ENCODE measurements at places on chromosomes 1 and 21.
A peak's percentile ranks its signal among the peaks of the same experiment; 100 is the strongest.

DNA sequence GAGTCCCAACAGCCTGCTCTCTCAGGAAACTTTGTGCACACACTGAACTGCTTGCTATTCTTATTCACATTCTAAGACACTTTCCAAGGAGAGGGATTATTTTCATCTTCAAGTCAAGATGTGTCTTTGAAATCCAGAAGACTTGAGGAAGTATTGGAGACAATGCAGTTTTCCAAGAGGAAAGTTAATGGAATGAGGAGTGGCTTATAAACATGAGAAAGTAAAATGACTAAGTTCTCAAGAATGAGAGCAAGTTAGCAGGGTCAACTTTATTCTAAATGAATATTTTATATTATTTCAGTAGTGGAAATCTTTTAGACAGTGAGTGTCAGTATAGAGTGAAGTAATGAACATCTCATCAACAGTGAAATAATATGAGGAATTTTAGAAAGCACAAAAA, 1239.3 kb downstream of the MRPL39 start:
- no peak for DNase-seq

- no peak for DNase-seq
Observed at GRCh38 chr1:53334312-53334711, 6.4 kb upstream of the LRP8 start.

DNA sequence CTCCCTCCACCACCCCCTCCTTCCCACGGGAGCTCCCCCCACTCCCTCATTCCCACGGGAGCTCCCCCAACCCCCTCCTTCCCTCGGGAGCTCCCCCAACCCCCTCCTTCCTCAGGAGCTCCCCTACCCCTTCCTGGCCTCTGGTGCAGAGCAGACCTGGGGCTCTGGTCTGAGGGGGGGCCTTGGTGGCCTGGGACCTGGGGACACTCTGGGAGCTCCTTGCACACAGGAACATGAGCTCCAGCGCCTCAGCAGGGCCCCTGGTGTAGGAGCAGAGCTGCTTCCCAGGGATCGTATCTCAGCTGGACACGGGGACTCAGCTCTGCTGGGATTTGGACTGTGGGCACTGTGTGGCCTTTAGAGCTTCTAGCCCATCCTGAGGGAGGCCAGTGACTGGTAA, 19.7 kb upstream of the PRSS38 start:
- no peak for DNase-seq

GRCh38 chr1:105437847-105438246, 1618.6 kb upstream of the PRMT6 start:
- DNase-seq = no peak

DNA sequence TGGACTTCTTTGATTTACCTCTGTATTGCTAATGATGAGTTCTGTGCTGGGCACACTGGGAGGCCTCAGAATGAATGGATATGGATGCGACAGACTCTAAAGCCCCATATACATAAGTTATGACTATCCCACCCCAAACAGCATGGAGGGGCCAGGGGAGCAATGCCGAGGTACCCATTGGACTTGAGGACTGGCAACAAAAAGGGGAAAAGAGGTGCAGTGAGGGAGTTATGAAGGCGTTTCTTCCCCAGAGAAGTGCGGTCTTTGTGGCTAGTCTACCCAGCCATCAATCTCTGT, 15.2 kb upstream of the CDCA8 start:
- DNase-seq = no peak

GRCh38 chr1:23376890-23377811, 7.5 kb upstream of the ZNF436 start:
- peak; percentile 39 for DNase-seq

- no peak for DNase-seq
Observed at GRCh38 chr1:66729523-66729922, 22.7 kb upstream of the DYNLT5 start.

DNA sequence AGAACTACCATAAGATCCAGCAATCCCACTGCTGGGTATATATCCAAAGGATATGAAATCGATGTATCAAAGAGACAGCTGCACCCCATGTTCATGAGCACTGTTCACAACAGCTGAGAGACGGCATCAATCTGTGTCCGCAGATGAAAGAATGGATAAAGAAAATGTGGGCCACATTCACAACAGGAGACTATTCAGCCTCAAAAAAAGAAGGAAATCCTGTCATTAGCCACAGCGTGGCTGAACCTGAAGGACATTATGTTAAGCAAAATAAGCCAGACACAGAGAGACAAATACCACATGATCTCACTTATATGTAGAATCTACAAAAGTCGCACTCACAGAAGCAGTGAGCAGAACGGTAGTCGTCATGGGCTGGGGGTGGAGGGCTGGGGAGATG, 99.2 kb upstream of the IFFO2 start:
- no peak for DNase-seq

GRCh38 chr1:12528021-12528852, 89.8 kb downstream of the DHRS3 start:
- peak; percentile 76 for DNase-seq

DNA sequence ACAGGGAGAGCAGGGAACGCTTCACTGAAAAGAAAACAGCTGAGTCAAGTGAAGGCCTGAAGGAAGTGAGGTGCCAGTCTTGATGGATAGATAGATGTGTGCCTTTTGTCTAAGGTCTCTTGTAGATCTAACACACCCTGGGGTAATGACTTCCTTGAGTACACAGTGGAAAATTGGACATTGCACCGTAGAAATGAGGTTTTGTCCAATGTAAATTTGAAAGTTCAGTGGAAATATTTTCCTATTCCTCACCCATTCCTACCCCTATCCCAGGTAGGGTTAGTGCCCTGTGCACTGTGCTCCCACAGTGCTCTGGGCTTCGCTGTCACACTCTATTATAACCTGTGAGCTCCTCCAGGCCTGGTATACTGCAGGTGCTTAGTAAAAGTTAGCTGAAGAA, 24.3 kb downstream of the ZMYND12 start:
- DNase-seq = no peak

DNA sequence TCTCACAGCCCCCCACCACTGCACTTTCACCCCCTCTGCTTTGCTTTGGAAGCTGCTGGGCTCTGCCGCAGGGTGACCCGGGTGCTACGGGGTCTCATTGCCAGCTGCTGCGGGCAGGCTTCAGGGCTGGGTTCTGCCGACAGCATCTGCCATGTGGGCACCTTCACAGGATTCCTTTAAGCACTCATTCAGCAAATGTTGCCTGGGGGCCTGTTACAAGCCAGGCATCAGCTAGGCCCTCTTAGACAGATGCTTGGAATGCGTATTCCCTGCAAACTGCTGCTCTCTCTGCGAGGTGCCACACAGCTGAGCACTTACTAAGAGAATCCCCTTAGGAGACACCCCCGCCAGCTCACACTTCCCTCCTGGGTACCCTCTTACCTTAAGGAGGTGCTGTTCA, 29.2 kb downstream of the COL16A1 start:
- no peak for DNase-seq

DNA sequence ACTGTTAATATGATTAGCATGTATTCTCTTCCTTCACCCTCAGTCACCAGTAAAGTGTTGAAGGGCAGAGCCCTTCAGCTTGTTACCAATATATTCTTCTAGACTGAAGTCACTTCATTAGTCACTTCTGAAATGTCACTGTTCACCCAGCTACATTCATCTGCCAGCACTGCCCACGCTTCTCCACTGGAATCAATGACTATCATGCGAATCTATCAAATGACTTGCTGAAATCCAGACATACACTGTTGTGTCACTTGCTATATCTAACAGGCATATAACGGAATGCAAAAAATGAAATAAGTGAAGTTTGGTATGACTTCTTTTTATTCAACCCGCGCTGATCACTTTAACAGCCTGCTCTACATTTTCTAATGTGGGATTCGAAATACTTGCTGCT, 16.1 kb downstream of the FH start:
- no peak for DNase-seq

GRCh38 chr1:30345491-30346130, 377.8 kb downstream of the MATN1 start:
- DNase-seq = no peak

DNA sequence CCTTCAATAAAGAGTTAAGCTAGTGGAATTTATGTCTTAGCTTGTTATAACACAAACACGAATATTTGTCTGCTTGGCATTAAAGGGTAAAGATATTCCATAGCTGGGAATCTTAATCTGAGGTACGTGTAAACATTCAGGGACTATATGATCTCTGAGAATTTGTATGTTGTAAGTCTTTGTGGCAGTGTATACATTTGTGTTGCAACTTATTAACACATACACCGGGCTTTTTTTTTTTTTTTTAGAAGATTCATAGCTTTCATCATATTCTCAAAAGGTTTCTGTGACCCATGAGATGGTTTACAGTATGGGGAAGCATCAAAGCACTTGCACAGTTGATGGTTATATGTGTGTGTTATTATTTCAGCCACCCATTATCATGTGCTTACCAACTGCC, 3.0 kb downstream of the GGPS1 start:
- no peak for DNase-seq

- DNase-seq = no peak
Observed at GRCh38 chr1:69388044-69388443, 179.7 kb upstream of the LRRC7 start.

GRCh38 chr1:240630409-240630808, 18.5 kb upstream of the GREM2 start:
- no peak for DNase-seq

DNA sequence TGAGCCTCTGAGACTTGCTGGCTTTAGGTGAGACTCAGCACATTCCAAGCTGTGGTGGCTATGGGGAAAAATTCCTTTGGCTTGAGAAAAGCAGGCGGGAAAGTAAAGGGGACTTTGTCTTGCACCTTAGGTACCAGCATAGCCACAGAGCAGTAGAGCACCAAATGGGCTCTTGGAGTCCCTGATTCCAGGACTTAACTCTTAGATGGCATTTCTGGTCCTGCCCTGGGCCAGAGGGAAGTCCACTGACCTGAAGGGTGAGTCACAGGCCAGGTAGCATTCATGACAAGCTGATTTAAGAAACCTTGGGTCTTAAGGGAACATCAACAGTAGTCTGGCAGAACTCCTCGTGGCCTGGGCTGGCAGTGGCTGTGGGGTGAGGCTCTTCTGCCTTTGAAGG, 344.7 kb downstream of the DUSP10 start:
- no peak for DNase-seq

GRCh38 chr1:212668477-212668876, 31.2 kb downstream of the BATF3 start:
- no peak for DNase-seq

GRCh38 chr1:26894263-26894662, 4.2 kb upstream of the GPN2 start:
- DNase-seq = no peak

DNA sequence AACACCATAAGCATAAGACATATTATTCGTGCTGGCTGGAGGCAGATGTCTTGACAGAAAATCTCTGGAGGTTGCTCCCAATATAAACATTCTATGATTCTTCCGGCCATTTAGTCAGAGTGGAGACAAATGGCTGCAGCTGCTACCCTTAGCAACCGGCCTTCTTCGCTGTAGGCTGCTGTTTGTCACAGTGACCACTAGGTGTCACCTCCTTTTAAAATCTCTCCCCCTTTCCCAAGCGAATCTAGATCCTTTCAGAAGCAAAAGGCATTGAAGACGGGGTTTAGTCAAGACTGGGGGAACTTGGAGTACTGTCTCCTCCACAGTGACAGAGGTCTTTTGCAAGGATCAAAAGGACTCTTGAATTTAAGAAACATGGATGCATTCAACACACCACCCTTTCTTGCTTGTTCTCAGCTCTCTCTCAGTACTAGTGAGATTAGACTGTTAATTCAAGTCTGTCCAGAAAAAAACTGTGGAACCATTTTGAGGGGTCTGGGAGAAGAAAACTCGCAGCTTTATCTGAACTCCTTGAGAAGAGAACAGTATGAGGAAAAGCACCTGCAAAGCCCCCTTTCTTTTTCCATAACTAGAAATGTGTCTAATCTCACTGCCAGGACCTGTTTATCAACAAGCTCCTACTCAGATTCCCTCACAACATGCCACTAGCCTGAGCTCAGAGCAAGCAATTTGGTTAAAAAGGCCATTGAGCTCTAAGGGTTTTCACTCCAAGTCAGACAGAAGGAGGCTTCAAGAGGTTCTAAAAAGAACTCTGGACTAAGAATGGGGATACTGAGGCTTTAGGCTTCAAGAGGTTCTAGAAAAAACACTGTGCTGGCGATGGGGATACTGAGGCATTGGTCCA, 408.3 kb upstream of the PLXNA2 start:
- DNase-seq = peak; percentile 70

DNA sequence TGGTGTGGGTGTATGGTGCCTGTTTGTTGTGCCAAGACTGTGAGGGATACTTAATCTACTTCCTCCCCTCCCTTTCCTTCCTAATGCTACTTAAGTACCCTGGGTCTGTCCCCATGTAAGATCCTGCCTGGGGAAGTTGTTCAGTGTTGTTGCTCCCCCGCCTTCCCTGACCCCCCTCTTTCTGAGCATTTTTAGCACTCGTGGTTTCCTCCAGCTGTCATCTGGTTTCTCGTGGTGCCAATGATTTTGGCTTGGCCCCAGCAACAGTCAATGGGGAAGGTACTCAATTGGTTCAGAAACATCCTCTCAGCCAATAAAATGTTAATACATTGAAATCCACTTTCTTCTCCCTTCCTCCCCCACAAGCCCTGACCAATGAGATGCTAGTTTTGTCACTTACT, 8.0 kb upstream of the B4GALT3 start:
- no peak for DNase-seq
